ENCODE measurements at places on chromosomes 7 and 10.

DNA sequence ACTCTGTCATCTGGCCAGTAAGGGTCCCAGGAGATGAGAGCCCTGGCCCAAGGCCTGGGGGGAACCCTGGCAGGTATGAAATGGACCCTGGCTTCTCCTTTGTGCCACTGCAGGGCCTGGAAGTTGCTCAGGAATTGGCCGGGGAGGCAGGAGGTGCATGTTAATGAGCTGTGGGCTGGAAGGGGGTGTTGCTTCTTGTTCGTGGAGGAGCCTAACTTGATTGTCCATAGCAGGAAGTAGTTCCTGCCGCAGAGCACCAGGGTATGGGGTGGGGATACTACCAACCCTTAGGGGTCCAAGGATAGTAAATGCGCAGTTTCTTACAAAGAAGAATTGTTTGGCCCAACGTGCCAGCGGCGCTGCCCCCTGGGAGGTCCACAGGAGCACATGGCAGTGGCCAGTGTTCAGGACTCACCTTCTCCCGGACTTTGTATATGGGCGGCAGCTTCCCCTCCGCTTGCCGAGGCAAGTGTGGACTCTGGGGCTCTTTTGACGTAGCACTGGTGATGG lies 21.5 kb downstream of the TEX36 start:
- DNase-seq, result no peak

GRCh38 chr10:121240556-121240955 lies 357.7 kb downstream of the FGFR2 start:
- no peak for DNase-seq

GRCh38 chr7:37759526-37759925 lies 76.0 kb downstream of the GPR141 start:
- DNase-seq, result no peak

DNA sequence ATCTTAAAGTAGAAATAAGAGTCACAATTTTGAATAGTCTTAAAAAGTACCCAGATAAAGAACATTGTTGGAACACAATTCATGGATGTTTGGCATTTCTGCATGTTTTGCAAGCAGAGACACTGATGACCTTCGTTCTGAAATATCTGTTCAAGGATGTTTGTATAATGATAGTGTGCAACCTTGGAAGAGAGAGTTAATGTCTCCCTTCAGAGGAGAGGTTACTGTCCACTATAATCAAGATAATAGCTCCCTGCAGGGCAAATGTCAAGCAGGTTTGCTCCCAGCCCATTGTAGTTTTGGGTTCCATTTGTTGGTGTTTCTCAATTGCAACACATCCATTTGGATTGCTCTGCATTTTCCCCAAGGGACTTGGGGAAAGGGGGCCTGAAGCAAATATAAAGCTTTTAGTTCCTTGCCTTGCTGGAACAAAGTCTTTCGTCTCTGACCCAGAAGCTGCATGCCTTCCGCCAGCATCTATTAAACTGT lies 45.2 kb downstream of the COL1A2 start:
- DNase-seq, result no peak

DNA sequence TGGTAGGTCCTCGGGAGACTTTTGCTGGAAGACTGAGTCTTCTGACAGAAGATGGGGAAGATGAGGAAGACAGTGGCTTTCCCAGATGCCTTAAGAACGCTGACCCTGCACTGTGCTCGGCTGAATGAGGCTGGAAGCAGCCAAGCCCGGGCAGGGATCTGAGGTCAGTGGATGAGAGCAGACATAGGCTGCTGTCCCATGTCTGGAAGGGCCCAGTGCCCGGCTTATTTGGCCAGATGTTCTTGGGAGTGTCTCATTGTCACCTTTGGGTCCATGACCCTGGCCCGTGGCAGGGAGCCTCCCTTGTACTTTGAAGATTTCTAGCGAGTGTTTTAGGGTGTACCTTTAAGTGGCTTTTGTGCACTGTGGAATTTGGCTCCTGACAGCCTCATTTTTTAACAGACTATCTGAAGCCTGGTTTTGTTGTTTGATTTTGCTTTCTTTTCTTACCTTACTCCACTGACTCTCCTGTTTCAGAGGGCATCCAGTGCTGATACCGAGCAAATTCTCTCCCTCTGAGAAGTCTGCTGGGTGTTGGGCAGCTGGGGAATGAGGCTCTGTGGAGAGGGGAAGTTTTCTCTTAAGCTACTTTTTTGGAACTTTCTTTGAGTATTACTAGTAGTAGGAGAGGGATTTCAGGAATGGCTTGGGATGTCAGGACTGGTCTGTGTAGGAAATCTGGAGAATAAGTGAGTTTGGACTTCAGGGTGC lies 61.4 kb downstream of the CREB5 start:
- DNase-seq, result no peak
